Foreskin keratinocyte (primary cell): ENCODE measurements at places on chromosomes 11 and 22.
A peak's percentile ranks its signal among the peaks of the same experiment; 100 is the strongest.

DNA sequence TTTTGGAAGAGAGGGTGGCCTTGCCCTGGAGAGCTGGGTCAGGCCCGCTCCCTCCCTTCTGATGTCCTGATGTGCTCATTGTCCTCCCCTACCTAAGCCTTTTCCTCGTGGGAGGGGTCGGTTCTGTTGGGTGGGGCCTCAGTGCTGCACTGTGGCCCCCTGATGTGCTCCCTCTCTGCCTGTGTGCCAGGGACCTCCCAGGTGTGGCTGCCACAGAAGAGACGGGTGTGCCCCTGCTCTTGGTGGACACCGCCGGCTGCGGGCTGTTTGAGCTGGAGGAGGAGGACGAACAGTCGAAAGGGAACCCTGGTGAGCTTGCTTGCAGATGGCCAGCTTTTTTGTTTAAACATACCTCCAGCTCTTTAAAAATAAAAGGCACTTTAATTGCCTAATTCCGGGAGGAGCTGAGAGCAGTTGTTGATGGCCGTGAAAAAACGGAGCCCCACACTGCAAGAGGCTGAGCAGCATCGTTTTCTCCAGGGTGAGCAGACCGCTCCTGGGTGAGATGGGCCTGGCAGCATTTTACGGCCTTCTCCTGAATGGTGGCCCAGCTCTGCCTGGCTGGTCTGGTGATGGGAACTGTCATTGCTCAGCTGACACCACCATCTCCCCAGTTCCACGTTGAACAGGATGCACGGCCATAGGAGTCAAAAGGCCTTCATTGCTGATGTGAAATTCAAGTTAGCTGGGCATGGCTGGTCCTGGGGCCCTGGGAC lies 30.1 kb downstream of the IGHMBP2 start:
- no peak for DNase-seq

DNA sequence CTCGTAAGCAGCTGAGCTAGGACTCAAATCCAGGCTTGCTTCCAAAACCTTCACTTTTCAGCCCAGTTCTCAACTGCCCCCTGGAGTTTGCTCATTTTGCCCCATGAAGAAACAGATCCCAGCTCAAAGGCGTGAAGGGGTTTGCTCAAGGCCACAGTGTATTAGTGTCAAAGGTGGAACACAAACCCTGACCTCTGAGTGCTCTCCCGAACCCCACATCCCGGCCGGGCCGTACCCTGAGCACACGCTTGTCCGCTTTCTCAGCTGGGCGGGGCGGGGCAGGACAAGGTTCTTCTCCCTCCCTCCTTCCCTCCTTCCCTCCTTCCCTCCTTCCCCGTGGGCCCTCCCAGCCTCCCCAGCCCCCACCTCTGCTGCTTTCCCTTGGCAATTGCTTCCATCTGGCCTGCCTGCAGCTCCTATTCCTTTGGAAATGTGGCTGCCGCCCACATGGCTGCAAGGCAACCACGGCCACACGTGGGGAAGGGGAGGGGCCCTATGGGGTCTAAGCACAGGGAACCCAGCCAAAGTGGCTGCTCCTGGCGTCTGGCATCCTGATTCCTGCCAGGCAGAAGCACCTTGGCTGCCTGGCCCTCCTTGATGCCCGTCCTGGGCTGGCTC lies 4.1 kb downstream of the ST3GAL4 start:
- DNase-seq = no peak

DNA sequence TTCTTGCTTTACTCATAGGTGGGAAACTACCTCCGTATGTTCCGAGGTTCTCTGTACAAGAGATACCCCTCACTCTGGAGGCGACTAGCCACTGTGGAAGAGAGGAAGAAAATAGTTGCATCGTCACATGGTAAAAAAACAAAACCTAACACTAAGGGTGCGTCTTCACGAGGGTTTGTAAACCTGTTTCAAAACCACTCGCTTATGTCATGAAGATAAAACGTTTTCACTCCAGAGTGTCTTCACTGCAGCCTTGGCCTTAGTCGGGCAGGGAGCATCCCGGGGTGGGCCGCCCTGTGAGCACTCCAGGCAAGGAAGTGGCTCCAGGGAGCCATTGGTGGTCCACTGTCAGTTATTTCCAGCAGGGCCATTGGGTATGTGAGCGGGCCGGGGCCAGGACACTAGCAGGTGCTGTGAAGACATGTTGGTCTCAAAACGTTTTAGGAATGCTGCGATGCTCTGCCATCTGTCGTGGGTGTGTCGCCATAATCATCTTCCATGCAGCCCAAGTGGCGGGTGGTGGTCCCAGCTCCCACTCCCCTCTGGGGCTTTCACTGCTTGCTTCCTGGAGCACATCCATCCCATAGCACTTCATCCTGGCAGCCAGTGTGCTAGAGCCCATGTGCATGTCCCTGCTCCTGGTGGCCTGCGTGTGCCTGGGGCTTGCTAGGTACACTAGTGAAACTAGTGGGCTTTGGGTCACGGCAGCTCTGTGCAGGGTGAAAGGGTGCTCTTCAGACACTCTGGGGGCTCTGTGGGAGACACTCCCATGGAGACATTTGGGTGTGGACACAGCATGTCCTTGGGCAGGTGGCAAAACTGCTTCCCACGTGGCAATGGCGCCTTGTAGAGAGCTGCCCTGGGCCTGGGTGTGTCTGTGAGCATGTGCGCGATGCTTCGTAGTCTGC lies 5.2 kb downstream of the SMARCB1 start:
- no peak for DNase-seq

DNA sequence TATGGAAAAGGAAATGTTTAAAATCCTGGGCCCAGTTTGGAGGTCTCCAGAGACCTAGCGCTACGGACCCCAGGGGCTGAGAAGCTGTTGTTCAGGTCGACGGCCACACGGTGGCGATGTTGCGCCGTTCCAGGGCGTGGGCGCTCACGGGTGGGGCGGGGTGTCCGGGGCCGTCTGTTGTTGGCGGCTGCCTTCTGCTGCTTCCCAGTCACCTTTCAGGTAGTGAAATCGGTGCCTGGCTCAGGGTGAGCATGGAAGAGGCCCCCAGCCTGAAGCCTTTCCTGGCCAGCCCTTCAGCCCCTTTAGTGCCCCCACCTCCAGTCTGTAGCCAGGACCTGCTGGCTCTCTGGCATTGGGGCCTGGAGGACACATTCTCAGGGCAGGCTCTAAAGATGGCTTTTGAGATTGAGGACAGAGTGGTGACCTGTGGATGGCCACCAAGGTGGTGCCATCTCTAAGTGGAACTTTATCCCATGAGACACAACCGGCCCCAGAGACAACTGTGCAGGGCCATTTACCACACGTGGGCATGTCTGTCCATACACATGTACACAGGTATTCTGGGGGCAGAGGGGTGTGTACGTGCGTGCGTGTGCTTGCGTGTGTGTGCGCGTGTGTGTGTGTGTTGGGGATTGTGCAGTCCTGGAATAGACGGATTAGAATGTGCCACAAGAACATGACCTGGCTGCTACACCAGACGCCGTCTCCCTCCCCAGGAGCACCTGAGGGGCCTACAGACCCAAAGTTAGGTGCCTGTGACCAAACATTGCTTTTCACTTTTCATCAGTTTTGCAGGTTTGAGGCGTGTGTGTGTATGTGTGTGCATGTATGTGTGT lies 53.8 kb downstream of the ST14 start:
- no peak for DNase-seq

- no peak for DNase-seq
These were observed 50.1 kb upstream of the SHANK2 start for GRCh38 chr11:71302534-71302909.

GRCh38 chr11:122414406-122415018 lies 241.0 kb upstream of the UBASH3B start:
- DNase-seq = no peak

- DNase-seq = no peak
These were observed 157.1 kb upstream of the CEP126 start for GRCh38 chr11:101757741-101758140.

DNA sequence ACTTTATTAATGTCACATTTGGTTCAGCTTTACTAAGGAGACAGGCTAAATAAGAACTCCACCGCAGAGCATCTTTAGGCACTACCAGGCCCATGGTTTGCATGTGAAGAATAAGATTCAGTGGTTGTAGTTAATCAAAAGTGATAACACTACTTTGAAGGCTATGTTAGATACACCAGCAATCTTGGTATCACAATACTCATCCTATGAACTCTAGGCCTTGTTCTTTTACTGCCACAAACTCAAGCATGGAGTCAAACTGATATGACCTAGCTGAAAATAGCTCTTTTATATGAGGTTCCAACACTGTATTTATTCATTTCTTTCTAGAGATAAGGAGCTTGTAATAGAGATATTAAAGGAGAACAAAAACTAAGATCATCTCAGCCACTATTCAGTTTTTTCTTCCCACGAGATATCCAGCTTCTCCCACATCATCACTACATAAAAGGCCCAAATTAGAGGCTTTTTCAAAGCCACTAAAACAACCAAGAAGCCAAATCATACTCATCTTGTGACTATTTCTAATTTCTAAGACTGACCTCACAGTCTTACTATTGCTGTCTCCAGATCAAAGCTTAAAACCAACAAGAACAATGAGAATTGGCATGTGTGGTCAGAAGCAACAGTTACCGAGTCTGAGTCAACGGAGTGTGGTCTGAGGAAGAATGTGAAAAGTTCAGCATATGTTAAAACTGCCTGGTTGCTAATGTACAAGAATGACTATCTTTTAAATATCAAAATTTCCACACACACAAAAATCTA lies 25.1 kb upstream of the GUCY1A2 start:
- DNase-seq = peak; percentile 89

GRCh38 chr22:42808521-42808920 lies 48.6 kb downstream of the ARFGAP3 start:
- no peak for DNase-seq

DNA sequence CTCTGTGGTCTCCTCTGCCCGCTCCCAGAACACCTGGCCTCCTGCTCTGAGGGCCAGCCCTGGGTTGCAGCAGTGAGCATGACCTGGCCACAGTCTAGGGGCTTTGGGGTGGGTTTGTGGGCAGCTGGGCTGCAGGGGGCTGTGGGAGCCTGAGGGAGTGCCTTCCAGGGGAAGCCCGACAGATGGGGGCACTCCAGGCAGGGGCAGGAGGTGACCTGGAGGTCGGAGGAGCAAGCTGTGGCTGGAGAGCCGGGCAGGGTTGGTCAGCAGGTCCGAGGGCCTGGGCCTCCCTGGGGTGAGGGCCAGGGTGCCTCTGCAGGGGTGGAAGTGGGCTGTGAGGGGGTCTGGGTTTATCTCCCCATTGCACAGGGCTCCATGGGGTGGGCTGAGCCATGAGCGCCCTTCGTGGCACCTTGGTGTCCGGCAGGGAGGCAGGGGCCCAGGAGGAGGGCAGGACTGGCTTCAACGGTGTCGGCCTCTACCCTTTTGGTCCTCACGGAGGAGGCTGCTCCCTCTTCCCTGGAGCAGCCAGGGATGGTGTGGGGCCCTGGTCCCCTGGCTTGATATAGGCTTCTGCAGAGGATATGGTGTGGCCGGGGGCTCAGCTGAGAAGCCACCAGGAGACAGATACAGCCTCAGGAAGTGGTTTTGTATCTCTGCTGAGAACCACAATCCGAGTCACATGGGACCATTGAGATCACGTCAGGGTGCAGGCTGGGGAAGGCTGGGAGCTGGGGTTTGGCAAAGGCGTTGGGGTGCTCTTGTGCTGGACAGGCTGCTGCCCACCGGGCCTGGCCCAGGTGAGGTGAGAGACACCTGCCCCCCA lies 22.3 kb downstream of the KCNQ1 start:
- DNase-seq = no peak

DNA sequence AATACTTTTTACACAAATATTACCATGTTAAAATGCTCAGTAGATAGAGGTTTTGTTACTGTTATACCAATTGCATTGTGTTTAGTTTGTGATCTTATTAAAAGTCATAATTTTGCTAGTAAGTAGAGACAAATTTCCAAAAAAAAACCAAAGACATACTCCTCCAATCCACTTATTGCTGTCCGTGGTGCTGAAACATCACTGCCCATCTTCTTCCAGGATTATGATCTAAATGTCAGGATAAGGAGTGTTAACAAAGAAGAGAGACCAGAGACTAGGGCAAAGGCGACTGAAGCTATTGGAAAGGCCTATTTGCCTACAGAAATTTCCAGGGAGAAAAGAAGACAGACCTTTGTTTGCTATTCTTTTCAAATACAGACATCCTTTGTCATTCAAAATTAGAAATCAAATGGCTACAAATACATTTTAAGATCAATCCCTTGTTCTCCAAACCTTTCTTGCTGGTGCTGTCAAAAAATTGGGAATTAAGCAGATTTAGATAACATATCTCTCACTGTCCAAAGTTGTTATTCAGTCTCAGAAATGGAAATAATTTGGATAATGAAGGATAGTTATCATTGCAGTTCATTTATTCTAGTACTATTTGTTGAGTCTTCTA lies 199.7 kb downstream of the C11orf91 start:
- no peak for DNase-seq

DNA sequence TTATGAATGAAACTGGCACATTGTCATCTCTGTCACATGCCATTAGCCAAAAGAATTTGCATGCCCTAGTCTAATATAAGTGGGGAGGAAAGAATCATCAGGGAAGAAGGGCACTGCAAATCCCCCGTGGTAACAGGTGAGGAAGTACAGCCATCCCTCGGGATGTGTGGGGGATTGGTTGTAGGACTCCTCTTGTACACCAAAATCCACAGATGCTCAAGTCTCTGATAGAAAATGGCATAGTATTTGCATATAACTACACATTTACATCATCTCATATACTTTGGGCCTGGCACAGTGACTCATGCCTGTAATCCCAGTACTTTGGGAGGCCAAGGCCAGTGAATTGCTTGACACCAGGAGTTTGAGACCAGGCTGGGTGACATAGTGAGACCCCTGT lies 109.7 kb downstream of the HIPK3 start:
- DNase-seq = no peak

DNA sequence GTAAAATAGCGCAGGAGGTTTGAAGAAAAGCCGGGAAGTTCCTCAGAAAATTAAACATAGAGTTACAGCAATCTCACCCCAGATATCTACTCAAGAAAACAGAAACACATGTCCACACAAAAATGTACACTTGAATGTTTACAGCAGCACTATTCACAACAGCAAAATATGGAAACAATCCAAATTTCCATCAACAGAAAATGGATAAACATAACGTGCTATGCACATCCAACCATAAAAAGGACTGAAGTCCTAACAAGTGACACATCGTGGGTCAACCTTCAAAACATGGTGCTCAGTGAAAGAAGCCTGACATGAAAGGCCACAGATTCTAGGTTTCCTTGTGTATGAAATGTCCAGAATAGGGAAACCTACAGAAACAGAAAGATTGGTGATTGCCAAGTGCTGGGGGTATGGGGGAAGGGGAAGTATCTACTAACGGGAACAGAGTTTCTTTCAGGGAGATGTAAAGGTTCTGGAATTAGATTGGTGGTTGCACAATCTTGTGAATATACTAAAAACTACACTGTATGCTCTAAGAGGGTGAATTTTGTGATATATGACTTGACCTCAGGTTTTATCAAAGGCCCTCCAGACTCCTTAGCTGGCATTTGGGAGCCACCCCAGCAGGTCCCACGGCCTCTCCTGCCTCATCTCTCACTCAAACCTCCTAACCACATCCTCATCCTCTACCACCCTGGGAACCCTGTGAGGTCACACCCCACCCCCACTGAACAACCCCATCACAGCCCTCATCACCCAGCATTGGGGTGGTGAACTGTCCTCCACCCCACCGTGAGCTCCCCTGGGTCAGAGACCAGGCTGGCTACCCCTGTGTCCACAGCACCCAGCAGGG lies 69.2 kb upstream of the PRR5 start:
- no peak for DNase-seq
